ENCODE measurements at places on chromosomes 7 and 10.

- DNase-seq, result no peak
Measured at GRCh38 chr7:142805350-142806021, 34.7 kb downstream of the PRSS2 start.

DNA sequence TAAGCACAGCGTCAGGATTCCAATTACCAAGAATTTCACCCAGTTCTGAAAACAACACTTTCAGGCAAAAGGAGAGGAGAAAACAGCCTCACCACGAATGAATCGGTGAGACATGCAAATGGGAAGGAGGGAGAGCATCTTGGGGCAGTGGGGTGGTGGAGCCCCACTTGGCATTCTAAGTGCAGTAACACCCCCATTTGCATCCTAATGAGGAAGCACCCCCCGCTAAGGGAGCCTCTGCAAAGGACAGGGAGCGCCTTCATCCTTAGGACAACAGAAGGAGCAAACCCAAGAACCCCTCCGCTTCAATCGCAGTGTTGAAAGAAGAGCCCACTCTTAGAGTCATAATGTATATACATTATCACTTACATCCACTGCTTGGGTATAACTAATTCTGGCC is 46.8 kb downstream of the NRAP start:
- no peak for DNase-seq

- no peak for DNase-seq
Measured at GRCh38 chr7:66466081-66466600, 162.5 kb upstream of the KCTD7 start.

- DNase-seq, result no peak
Measured at GRCh38 chr7:94324380-94325121, 70.1 kb upstream of the COL1A2 start.

GRCh38 chr10:35577926-35578617 is 27.1 kb upstream of the GJD4 start:
- no peak for DNase-seq

- no peak for DNase-seq
Measured at GRCh38 chr10:51585742-51586141, 113.7 kb downstream of the CSTF2T start.

- DNase-seq, result no peak
Measured at GRCh38 chr7:148709014-148709413, 10.3 kb downstream of the CUL1 start.

Data from activated CD8-positive, alpha-beta memory T cell treated with anti-CD3 and anti-CD28 coated beads for 48 hours (primary cell).